ENCODE measurements at places on chromosomes 4 and X. TPM values are rescaled to one million over a fixed set of nuclear protein-coding genes. Genes with fewer than 3 reads are reported as not detected.
A peak's percentile ranks its signal among the peaks of the same experiment; 100 is the strongest.

GRCh38 chr4:141789716-141790115 lies 153.3 kb downstream of the IL15 start:
- no peak for DNase-seq

TET2 gene
- 19.6 TPM for total RNA-seq

GRCh38 chr4:40685300-40685699 lies 55.6 kb upstream of the RBM47 start:
- no peak for DNase-seq

- no peak for DNase-seq
These were observed 328.7 kb downstream of the PCDH18 start for GRCh38 chr4:137203601-137204000.

- no peak for DNase-seq
These were observed at the start of gene GPR78 for GRCh38 chr4:8580321-8581093. Gene GPR78, plus strand, starts transcription at chr4:8580392. Its CDS starts 591 bp downstream, at chr4:8580983.

GC gene
- total RNA-seq, result not detected

MTTP gene
- total RNA-seq, result 1.7 TPM

GRCh38 chr4:5967783-5968182 lies 50.4 kb downstream of the C4orf50 start:
- no peak for DNase-seq

- DNase-seq, result no peak
These were observed 42.3 kb downstream of the DCTD start for GRCh38 chr4:182874797-182875345.

GLRA3 gene
- total RNA-seq, result 8.4 TPM

BANK1 gene
- 1.8 TPM for total RNA-seq

GRCh38 chrX:10395179-10395578 lies 225.2 kb downstream of the MID1 start:
- DNase-seq, result no peak

- no peak for DNase-seq
These were observed 357.8 kb downstream of the MID1IP1 start for GRCh38 chrX:39158801-39159657.

EDA2R gene
- total RNA-seq, result 2.8 TPM

DNA sequence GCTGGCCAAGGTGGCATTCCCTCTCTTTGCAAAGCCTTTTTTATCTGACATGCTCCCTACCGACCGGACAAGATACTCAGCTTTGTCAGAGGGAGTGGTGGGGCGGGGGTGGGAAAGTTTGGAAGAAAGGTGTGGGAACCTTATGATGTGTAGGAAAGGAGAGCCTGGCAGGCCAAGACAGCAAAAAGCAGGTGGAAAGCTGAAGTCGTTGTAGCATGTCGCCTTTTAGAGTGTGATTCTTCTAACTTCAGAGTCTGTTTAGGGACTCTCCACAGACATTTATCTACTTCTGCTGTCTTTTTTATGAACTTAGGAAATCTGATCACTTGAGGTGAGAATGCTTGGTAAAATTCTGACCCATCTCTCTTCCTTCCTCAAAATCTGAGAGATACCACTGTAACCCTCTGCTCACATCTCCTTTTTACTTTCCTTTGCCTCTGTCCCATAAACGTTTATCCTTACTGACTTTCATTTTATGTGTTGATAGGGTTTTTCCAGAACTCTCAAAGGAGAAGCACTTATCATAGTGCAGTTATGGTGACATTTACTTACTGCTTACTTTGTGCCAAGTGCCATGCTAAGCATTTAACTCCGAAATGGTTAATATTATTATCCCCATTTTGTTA lies 8.2 kb upstream of the RUFY3 start:
- DNase-seq, result no peak

IL13RA2 gene
- 1.2 TPM for total RNA-seq

- DNase-seq, result no peak
These were observed 45.2 kb downstream of the MAGEB17 start for GRCh38 chrX:16212436-16212835.

DNA sequence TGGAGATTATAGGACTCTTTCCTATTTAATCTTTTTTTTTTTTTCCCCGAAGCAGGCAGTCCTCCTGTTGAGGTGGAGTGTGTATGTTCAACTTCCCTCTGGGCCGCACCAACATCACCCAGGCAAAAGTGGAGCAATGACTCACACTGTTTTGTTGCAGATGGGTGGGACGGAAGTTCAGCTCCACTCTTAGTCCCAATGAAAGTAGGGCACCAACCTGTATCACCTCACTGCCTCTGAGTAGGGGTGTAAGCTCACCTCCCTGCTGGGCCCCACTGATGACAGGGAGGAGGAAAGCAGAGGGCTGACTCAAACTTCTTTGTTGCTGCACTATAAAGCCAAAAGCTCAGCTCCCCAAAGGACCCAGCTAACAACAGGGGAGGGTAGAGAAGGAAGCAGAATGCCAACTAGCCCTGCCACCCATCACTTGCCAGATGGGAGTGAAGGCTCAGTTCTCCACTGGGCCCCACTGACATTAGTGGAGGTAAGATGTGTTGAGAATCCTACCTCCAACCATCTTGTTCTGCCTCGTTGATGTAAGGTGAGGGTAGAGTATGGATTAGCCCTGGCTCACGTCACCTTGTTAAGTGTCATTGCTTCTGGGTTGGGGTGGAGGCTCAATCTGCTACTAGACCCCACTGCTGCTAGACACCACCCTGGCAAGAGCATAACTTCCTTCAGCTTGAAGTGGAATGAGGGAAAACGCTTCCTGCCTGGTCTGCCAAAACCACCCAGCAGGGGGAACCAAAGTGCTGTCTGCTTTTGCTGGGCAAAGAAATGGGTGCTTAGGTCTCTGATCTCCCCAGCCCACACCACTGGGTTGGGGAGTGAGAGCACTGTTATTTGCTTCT lies 14.1 kb downstream of the RPS6KA3 start:
- no peak for DNase-seq

CPE gene
- total RNA-seq, result 896 TPM

- DNase-seq, result no peak
These were observed 99.4 kb downstream of the FAM13A start for GRCh38 chr4:88957570-88957969.

YIPF6 gene
- 35.3 TPM for total RNA-seq

DNA sequence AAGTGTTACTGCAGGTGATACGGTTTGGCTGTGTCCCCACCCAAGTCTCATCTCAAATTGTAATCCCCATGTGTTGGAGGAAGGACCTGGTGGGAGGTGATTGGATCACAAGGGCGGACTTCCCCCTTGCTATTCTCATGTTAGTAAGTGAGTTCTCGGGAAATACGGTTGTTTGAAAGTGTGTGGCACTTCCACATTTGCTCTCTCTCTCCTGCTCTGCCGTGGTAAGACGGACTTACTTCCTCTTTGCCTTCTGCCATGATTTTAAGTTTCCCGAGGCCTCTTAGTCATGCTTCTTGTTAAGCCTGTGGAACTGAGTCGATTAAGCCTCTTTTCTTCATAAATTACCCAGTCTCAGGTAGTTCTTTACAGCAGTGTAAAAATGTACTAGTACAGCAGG lies 65.2 kb upstream of the SLC7A11 start:
- no peak for DNase-seq

SPANXB1 gene
- not detected for total RNA-seq

YIPF7 gene
- total RNA-seq, result 3.7 TPM

ZFP42 gene
- not detected for total RNA-seq

GRCh38 chr4:180134091-180134866 lies 2108.9 kb upstream of the TENM3 start:
- DNase-seq, result no peak

DNA sequence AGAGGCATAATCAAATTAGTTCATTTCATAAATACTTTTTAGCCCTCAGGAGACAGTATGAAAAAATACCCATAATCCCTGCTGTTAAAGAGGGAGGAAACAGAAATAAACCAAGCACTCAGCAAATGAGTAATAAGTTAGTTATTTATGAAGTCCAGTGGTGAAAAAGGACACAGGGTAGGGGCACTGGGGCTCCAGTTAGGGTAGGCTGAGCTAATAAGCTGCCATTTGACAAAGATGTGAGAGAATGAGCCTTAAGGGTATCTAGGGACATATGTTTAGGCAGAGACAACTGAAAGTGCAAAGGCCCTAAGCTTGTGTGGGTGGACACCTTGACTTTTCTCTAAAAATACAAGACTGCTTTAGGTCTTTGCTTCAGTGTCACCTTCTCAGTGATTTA lies 94.4 kb downstream of the IL15 start:
- no peak for DNase-seq

SSX4 gene
- total RNA-seq, result not detected

GRCh38 chr4:13543839-13544605 lies at the start of gene NKX3-2:
Gene NKX3-2, minus strand, starts transcription at chr4:13544508. Its CDS starts 94 bp downstream, at chr4:13544414.
- DNase-seq, result no peak

DNA sequence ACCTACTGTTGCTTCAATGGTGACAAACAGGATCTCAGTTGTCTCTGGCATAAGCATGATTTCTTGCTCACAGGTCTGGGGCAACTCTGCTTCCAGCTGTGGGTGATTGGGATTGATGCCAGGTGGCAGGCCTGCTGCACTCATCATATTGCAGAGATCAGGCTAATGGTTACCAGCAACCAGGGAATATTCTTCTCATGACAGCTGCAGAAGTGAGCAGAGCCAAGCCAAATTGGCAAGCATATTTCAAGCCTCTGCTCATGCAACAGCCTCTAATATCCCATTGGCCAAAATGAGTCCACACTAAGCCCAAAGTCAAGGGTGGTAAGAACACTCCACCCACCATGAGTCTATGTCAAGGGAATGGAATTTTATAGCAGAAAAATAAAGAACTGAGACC lies 26.7 kb upstream of the TBC1D19 start:
- no peak for DNase-seq

DNA sequence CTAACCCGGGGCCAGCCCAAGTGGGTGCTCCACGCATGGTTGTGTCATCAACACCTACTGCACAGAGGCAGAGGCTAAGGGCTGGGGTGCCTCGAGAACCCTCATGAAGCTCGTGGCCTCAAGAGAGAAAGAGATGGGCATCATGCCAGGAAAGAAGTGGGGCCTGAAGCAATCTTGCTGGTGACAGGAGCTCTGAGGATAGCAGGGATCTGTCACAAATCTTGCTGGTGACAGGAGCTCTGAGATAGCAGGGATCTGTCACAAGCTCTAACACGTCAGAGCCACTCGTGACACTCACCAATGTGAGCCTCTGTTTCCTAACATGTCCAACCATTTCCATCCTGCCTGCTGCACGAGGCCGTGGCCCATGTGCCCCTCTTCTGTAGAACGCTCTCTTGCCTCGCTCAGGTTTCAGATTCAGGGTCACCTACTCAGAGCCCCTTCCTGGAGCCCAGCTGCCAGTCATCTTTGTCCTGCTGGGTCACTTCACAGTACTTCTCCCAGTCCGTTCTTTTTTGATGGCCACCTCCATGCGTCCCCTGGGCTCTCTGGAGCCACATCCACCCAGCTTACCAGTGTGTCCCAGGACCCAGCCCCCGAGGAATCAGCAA lies 21.1 kb downstream of the PNMA6E start:
- DNase-seq, result no peak

GRCh38 chrX:155113097-155113496 lies 41.8 kb downstream of the BRCC3 start:
- no peak for DNase-seq

DNA sequence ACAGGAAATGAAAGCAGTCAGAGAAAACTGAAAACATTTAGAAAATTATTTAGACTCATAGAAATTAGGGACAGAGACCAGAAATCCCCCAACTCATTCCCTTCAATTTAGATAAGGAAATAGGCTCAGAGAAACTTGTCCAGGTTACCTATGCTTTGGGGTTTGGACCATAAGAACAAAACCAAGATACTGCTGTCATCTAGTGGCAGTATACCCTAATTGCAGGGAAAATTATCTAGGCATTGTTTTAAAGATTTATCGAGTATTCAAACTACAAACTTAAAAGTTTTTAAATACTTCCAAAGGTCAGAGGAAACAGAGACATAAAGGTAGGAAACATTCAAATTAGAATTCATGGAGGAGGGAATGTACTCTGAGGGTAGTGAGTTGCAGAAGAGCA lies 67.0 kb upstream of the KLHL13 start:
- no peak for DNase-seq

- peak; percentile 87 for DNase-seq
These were observed 230.7 kb upstream of the STK26 start for GRCh38 chrX:131792356-131792749.

TRIM75 gene
- not detected for total RNA-seq

DNA sequence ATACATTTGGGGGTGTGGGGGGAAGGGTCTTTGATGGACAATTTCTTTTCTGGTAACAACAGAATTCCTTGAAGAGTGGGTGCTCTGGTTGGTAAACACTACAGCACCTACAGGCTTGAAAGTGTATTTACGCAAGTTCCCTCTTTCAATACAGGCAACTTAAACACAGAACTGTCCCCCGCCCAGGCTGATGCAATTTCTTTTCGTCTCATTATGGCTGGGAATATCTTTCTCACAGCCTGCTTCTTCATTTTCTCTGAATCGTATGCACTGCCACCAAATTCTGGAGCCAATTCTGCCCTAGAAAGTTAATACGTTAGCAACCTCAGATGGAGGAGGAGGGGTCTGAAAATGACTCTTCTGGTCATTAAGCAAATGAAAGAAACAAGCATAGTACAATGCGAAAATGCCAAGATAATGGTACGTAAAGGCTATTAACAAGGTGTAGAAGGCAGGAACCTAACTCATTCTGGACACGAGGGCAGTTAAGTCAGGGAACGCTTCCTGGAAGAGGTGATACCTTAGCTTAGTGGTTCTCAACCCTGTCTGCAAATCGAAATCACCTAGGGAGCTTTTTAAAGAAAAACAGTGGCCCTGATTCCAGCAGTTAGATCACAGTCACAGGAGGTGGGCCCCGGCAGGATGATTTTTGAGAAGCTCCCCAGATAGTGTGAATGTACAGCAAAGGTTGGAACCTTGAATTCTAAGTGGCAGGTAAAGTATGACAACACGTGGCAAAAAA lies 1.0 kb downstream of the AGA start:
- DNase-seq, result no peak

- DNase-seq, result no peak
These were observed 225.0 kb upstream of the CXXC4 start for GRCh38 chr4:104719539-104720230.

DNA sequence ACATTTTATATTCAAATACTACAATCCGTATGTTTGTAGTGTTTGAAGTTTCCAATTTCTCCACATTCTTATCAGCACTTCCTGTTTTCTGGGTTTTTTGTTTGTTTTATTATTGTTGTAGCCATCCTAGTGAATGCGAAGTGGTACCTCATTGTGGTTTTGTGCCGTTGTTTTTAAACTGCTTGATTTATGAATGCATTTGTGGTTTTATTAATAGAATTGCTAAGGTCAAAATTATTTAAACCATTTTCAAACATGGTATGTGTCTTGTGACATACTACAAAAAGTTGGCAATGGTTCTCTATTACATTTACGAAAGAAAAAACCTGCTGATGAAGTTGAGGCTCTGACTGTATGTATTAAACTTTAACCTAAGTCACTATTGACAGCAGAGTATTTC lies 780.0 kb upstream of the MAGEB2 start:
- DNase-seq, result no peak

IRS4 gene
- total RNA-seq, result 1.1 TPM

YY2 gene
- total RNA-seq, result 1.1 TPM

- DNase-seq, result no peak
These were observed 32.5 kb upstream of the DDX3X start for GRCh38 chrX:41301438-41301824.

TLR10 gene
- 1.5 TPM for total RNA-seq

SLC49A3 gene
- 11.2 TPM for total RNA-seq

TLL1 gene
- 4.5 TPM for total RNA-seq

FHDC1 gene
- total RNA-seq, result 2.2 TPM

Measured in dorsolateral prefrontal cortex (tissue), 122 donors.